ENCODE measurements at places on chromosomes 13 and 19.

- DNase-seq = no peak
These were observed 112.1 kb downstream of the ZIC5 start for GRCh38 chr13:99859178-99860177.

- DNase-seq = no peak
These were observed 2.8 kb downstream of the GRK1 start for GRCh38 chr13:113669755-113670341.

DNA sequence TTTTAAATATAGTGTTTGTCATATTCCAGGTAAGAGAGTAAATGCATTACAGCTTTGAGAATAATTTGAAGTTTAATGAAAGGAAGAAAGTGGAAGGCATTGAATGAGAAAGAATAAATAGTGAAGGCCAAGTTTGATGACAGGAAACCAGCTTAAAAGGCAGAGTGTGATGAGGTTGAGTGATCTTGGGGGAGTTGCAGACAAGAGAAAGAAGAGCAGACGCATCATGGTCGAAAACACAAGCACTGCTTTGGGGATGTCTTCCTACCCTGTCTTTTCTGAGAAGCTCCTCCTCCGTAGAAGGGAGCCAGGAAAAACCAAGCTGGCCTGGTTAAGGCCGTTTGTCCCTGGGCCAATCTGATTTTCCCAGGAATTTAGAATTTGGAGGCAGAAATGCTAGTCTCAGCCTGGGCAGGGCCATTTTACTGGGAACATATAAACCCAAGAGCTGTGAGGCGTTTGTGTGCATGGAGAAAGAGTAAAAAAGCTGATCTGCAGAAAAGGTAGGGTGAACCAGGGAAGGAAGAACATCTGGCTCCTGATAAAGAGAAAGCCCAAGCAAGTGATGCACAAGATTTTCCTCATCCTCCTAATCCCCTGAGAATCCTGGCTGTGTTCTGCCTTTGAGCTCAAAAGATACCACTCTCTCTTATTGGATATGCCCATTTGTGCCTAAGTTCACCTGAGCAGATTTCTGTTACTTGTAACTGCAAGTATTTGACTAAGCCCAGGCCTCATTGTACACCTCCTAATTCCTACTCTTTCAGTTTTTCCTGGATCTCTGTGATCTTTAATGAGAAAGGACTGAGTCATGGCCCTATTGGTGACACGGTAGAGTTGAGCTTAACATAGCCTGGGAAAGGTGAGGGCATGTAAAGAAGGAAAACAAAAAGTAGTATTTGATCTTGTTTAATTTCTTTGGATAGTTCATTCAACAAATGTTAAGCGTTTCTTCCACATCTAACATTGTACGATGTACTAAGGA lies 80.0 kb downstream of the WDFY2 start:
- DNase-seq = no peak

DNA sequence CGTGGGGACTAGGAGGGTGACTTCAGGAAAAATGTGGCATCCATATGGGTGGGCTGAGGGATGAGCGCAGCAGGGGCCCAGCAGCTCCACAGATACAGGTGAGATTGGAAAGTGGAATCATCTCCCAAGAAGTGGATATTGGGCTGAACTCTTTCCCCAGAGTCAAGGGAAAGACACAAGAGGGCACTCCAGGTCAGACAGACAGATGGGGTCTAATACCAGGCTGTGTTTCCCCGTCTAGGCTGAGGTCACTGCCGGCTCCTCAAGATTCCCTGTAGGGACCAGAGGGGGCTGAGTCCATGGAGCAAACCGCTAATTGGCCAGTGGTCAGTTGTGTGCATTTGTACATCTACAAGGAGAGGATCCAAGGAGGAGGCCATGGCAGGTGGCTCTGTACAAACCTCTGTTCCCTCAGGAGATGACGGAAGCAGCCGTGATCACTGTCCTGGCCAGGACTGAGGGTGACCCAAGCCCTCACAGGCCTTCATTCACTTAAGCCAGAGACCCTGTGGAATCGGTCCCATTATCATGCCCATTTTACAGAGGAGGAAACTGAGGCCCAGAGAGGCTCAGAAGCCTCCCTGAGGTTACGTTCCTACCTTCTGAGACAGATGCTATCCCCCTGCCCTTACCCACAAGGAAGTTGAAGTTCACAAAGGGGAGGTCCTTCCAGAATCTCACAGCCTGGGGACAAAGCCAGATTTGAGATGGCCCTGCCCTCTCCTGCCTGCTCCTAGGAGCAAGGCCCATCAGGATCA lies 14.9 kb upstream of the IGLON5 start:
- DNase-seq = no peak

GRCh38 chr19:2952953-2953481 lies 8.2 kb upstream of the ZNF77 start:
- no peak for DNase-seq

DNA sequence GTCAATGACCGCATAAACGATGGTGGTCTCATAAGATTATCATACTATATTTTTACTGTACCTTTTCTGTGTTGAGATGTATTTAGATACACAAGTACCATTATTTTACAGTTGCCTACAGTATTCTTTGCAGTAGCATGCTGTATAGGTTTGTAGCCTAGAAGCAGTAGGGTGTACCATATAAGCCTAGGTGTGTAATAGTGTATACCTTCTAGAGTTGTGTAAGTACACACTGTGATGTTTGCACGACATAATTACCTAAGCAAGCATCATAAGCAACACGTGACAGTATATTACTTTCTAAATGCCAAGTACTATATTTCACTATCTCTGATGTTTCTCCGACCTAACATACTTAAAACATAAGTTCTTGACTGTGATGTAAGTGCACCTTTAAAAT lies 2.7 kb downstream of the LPAR6 start:
- DNase-seq = no peak

GRCh38 chr13:75055296-75055695 lies 426.7 kb downstream of the TBC1D4 start:
- DNase-seq = no peak

DNA sequence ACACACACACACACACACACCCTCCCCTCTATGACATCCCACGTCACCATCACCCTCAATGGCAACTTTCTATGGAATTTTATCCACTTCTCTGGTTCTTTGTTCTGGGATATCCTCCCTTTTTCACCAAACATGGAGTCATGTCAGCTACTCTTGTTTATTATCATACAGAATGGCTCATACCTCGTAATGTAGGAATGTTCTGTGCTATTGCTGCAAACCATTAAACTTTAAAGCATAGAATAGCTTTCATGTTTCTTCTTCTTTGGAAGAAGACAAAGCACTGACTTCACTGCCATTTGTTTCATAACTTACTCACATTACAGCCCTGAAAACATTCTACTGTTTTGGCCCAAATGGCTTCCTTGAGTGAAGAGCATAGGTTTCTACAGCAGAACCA lies 163.4 kb downstream of the FOXO1 start:
- DNase-seq = no peak

DNA sequence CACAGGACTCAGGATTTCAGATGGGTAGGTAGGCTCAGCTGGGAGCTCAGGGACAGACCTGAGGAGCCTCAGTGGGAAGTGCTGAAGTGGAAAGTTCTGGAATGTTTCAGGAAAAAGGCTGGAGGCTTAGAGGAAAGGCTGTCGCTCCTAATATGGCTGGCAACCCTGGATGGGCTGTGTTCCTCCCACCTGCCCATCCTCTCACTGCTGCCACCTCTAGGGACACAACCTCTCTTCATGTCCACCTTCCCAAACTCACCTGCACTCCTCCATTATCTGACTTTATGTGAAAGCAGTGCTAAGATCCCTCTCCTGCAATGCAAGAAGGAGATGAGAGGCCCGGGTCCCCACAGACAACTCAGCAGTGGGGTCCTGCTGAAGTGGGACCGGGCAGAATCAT lies 5.8 kb upstream of the CEACAM21 start:
- no peak for DNase-seq

DNA sequence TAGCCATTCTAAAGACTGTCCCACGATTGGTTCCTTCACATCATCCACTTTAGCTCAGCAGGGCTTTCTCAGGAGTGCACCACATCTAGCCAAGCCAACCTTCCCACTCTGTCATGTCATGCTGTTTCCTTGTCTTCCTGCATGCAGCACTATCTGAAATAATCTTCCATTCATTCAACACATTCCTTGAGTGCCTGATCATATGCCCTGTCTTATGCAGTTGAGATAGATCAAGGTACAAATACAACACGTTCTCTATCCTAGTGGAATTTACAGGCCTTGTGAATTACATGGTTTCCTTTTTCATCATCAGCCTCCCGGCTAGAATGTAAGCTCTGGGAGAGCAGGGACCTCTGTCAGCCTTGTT lies 6.8 kb upstream of the MRPS31 start:
- no peak for DNase-seq

- no peak for DNase-seq
These were observed 5.1 kb downstream of the SSBP4 start for GRCh38 chr19:18424122-18424889.

GRCh38 chr13:76692346-76692745 lies 193.9 kb downstream of the KCTD12 start:
- DNase-seq = no peak

GRCh38 chr13:39531646-39532045 lies 71.3 kb downstream of the LHFPL6 start:
- DNase-seq = no peak

GRCh38 chr19:49309087-49309486 lies 15.9 kb downstream of the SLC6A16 start:
- no peak for DNase-seq

- no peak for DNase-seq
These were observed 4.4 kb downstream of the ZNF813 start for GRCh38 chr19:53471916-53472315.

- DNase-seq = no peak
These were observed 58.8 kb downstream of the GGACT start for GRCh38 chr13:100529666-100530377.

DNA sequence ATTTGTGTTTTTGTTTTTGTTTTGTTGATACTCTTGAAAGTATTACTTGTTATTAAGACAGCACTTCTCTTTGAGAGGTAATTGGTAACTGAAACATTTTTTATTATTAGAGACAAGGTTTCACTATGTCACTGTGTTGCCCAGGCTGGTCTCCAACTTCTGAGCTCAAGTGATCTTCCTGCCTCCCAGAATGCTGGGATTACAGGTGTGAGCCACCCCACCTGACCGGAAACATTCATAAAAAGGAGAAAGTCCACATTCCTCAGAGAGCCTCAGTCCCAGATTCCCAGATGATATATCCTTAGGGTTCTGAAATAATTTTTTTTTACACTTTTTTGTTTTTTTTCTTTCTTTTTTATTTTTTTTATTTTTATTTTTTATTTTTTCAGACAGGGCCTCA lies 2.7 kb downstream of the CARM1 start:
- DNase-seq = no peak

GRCh38 chr19:56125806-56126590 lies 4.9 kb upstream of the ZNF787 start:
- no peak for DNase-seq

GRCh38 chr13:110346661-110347067 lies 39.6 kb downstream of the COL4A2 start:
- no peak for DNase-seq

GRCh38 chr13:28297341-28297740 lies 159.0 kb downstream of the PAN3 start:
- DNase-seq = no peak

GRCh38 chr13:108677806-108678205 lies 48.4 kb downstream of the MYO16 start:
- no peak for DNase-seq

GRCh38 chr13:45950386-45951000 lies 98.9 kb upstream of the SIAH3 start:
- DNase-seq = no peak

- no peak for DNase-seq
These were observed 121.0 kb downstream of the CRYL1 start for GRCh38 chr13:20404488-20405222.

DNA sequence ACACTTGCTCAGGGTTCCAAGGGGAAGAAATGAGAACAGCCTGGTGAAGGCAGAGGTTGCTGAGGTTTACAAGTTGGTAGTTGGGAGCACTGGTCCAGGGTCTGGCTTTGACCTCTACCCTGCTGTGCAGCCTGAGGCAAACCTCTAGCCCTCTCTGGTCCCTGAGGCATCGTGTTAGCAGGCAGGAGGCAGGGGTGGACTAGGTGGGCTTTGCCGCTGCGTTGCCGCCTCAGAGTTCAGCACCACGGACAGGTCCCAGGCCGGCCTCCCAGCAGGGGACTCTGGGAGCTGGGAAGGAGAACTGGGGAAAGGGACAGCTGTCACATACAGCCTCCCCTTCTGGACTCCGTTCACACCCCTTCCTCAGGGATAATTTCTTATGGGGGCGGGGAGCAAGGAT lies 3.1 kb downstream of the NCAN start:
- DNase-seq = no peak

Data from stimulated activated naive CD4-positive, alpha-beta T cell (primary cell).